ENCODE measurements at places on chromosomes 6 and 20.

DNA sequence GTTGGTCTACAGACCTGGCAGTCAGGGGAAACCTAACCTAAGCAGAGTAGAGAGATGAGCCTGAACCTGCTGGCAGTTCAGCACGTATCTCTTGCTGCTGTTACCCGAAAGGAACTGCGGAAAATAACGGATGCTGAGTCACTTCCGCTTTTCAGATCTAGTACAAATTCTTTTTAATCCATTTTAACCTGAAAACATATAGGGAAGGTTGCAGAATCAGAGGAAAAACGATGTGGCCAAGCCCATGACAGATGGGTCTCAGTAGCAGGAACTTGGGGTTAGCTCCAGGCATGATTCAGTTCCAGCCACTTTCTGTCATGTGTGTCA lies 351.9 kb upstream of the PRND start:
- no peak for DNase-seq

DNA sequence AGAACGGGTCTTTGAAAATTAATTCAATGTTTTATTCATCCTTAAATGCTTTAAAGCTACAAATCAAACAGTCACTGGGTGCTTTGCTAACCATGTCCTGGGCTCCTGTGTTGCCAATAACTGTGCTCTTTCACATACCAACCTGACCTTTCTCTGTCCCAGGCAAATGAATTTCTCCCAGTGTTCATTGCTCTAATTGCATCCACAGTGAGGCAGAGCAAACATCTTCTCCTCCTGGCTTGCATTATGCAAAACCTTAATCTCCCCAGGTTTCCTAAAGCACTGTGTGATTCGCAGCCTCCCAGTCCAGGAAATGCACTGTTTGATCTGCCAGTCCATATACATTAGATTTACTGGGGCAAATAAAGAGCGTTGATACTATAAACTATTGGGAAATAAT lies 219.0 kb downstream of the PREX1 start:
- no peak for DNase-seq

DNA sequence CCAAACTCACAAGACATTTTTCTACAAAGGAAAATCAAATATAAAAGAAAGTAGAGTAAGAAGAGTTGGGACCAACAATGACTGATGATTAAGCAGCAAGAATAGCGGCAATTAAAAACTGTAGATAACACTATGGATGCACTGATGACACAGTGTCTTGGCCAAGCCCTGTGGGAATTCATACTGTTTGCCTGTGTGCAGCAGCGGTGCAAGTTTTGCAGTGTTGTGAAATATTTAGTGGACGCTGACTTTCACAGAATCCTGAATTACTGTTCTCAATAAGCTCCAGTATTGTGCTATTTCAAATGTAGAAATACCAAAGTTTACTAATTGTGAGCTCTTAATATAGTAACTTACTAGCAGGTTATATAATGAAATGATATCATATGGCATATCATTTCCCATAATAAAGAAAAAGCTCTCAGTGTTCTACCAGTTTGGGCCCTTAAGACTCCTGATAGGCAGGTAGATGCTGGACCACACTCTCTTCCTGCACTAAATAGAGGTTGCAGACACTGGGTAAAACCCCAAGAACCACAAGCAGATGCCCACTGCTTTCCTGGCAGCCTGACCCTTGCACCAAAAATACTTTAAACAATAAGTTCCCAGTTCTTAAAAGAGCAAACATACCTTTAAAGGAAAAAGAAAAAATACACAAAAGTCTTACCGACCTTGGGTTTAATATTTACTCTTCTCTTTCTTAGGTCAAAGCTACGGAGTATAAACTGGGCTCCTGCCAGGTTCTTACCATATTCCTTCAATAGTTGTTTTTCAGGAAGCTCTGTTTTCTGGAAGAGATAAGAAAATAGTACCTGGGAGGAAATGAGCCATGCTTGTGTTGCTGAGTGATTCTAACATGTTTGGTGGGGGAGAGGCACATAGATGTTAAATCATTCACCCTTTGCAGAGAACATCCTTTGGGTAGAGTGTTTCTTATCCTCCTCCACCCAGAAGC lies 41.6 kb downstream of the ANKEF1 start:
- DNase-seq, result no peak

DNA sequence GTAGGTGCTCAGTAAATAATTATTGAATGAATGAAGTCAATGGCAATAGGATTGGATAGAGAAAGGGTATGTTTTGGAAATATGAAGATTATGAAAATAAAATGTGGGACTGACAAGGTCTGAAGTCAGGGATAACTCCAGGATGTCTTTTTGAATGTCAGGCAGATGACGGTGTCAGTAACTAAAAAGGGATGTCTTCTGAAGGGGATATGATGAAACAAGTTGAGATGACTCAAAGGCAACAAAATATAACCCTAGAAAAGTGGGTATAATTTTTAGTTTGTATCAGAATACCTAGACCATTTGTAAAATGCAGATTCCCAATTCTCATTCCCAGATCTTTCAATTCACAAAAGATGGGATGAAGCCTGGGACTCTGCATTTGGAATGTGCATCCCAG lies 257.3 kb upstream of the SGK1 start:
- no peak for DNase-seq

DNA sequence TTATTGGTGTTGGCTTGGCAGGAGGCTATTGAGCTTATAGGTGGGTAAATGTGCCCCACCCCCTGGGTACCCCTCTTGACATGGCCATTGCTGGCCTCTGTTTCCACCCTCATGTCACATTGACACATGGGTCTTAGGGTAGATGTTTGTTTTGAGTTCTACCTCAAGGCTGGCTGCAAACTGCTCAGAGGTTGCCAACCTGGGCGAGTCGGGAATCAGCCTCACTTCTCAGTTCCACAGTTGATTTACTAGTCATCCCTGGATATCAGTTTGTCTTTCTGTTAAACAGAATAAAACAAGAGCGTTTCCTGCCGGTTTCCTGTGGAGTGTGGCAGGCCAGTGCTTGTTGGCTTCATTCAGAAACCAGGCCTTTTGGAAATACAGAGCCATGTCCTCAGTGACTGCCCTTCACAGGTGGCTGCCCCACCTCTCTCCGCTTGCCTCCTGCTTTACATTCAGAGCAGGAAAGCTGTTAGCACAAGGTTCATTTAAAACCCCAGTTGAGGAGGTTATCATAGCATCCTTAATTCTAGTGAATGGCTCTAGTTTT lies 105.6 kb downstream of the TCP11 start:
- DNase-seq, result no peak

- no peak for DNase-seq
Measured at GRCh38 chr6:147567141-147567805, 58.8 kb downstream of the SAMD5 start.

DNA sequence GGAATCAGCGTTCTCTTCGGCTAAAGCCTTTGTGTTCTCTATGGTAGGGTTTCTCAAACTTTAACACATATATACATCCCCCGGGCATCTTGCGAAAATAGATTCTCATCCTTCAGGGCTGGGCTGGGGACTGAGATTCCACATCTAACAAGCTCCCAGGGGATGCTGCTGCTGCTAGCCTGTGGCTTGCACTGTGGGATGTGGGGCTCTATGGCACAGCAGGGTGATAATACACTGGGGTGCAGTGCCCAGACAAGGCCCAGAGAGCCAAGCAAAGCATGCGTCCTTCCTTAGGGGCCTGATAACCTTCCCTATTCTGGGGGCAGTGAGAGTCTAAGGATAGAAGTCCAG lies 102.0 kb downstream of the LAMP5 start:
- no peak for DNase-seq

- no peak for DNase-seq
Measured at GRCh38 chr6:81557811-81558210, 194.7 kb downstream of the TENT5A start.

- DNase-seq, result no peak
Measured at GRCh38 chr20:58018590-58018989, 209.9 kb downstream of the ANKRD60 start.

- DNase-seq, result no peak
Measured at GRCh38 chr6:33638556-33638955, 17.4 kb downstream of the ITPR3 start.
